ENCODE measurements at places on chromosomes 7 and 10.

DNA sequence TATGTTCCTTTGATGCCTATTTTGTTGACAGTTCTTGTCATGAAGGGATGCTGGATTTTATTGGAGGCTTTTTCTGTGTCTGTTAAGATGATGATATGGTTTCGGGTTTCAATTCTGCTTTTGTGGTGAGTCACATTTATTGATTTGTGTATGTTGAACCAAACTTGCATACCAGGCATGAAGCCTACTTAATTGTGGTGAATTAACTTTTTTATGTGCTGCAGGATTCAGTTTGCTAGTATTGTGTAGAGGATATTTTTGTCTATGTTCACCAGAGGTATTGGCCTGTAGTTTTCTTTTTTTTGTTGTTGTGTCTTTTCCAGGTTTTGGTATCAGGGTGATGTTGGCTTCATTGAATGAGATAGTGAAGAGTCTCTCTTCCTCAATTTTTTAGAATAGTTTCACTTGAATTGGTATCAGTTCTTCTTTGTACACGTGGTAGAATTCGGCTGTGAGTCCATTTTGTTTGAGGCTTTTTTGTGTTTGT is 345.9 kb downstream of the KIF20B start:
- no peak for DNase-seq

DNA sequence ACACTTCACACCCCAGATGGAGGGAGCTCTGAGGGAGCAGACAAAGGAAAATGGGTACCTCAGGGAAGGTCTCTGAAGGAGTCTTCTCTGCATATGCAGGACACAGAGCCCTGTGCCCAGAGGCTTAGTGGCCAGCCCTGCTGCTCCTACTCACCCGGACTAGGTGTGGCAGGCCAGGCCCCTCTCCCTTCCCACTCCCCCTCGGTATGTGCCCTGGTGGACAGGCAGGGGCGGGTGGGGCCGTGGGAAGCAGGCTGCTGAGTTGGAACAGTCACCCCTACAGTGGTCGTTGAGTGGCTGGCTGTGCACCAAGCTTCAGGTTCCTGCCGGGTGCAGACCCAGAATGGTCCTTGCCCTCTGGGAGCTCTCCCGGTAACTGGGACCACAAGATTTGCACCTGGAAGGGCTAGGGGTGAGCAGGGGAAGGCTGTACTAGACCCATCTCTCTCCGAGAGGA is 68.6 kb downstream of the ZMIZ1 start:
- DNase-seq: no peak

DNA sequence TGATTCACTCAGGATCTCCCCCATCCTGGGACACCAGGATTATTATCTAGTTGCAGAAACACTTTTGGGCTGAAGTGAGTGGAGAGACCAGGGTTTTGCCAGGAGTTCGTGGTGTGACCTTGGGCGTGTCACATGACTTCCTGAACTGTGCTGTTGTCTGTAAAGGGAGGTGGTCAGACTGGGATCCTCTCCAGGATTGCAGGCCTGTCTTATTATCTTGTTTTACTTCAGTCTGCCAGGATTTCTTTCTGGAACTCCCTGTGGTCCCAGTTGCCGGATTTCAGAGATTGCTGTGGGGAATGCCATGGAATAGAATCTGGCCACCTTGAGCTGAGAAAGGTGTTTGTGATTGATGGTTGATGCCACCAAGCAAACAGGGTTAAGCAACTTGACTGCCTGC is 35.8 kb downstream of the CRCP start:
- DNase-seq: no peak

DNA sequence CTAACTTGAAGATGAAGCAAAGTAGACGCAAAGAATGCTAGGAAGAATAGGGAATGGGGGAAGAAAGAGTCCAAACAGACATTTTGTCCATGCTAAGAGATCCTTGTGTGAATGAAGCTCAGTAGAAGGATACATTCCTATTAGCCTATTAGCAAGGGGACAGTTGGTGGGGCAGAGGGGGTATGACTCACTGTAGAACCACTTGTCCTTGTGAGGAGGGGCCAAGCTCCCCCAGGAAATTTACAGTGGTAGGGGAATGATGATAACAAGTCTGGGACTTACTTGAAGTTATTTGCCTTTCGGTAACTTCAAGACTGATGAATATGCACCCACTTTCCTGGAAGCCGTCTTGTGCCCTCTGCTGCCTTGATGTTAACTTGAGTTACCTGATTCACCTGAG is 17.2 kb upstream of the SYPL1 start:
- DNase-seq: no peak

GRCh38 chr10:436911-437665 is 252.4 kb downstream of the DIP2C start:
- no peak for DNase-seq

DNA sequence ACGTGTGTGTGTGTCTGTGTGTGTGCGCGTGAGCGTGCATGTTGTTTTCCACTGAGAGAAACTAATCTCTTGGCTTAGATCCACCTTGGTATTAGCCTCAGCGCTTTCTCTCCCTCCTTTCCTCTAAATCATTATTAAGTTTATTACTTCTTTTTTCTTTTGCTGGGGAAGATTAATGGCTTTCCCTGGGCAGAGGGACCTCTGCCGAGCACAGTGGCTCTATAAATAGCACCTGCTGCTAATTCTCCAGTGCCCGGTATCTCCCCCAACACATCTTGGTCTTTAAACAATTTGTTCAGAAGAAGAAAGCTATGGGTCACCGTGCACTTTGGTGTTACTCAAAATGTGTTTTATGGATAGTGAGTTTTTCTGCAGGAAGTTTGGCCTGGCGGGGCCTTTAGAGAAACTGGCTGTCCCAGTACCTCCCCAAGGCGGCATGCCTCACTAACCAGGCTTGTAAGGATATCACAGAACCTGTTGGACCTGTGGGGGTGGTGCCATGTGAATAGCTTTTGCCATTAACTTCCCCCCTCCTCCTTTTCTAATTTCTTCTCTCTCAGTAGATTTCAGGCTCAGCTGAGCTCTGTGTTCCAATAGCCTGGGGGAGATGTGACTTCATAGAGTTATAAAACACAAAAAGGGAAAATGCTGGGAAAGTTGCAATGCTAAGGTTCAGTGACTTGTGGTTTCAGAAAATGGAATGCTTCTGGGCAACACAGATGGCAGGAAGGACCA is 70.1 kb upstream of the RAB11FIP2 start:
- no peak for DNase-seq

All from fibroblast of the conjunctiva (primary cell).